ENCODE measurements at places on chromosomes 16 and 17. TPM values are rescaled to one million over a fixed set of nuclear protein-coding genes. Genes with fewer than 3 reads are reported as not detected.

DNA sequence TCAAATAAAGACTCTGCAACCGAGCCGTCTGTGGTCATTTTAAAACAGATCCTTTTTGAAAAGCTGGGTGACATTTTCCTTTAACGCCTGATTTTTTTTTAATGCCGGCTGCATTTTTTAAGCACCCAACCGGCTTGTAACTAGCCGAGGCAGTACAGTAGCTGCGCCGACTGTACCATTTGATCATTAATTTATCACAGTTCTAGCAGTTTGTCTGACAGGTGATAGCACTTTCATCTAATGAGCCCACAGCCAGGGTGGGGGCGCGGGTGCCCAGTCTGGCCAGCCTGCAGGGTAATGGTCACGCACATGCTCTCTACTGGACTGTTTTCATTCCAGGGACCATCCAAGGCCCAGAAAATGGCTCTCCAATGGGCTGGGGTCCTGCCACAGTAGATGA is 68.8 kb downstream of the IRX5 start:
- DNase-seq, result no peak

DNA sequence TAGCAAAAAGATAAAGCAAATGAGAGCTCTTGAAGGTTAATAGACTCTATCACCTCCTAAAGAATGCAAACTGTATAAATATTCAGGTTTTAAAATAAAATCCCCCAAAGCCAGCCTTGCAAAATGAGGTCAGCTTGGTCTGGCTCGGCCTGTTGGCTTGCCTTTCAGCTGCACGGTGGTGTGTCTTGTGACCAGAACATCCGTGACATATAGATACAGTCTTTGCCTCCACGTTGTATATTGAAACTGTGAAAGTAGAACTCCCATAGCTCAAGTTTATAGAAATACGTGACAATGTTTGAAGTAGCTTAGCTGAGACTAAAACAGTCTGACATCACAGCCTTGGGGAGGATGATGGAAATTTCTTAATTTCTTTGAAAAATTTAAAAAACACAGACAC is 236.6 kb upstream of the MYOCD start:
- no peak for DNase-seq

- no peak for DNase-seq
Measured at GRCh38 chr16:67907397-67908180, 14.5 kb downstream of the PSKH1 start.

GRCh38 chr17:7064261-7064660 is 15.8 kb downstream of the CLEC10A start:
- no peak for DNase-seq

- no peak for DNase-seq
Measured at GRCh38 chr17:71063559-71063958, 894.2 kb downstream of the KCNJ2 start.

GRCh38 chr16:19882186-19882585 is 2.5 kb downstream of the GPRC5B start:
- DNase-seq, result no peak

DNA sequence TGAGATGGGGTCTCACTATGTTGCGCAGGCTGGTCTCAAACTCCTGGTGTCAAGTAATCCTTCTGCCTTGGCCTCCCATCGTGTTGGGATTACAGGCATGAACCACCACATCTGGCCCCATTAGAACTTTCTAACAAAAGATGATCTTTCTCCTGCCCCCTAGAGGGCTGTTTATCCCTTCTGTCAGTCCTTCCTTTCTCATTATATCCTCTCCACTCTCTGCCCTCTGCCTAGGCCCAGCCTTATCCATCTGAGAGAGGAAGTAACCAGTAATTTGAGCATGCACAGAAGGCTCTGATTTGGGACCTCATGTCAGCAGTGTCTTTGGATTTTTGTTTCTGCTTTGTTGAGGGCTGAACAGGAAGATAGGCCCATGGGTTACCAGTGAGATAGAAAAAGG is 4.4 kb upstream of the DHX40 start:
- no peak for DNase-seq

Gene ANKRD13B
- 52.6 TPM for total RNA-seq

Gene EFNB3
- 28.2 TPM for total RNA-seq

DNA sequence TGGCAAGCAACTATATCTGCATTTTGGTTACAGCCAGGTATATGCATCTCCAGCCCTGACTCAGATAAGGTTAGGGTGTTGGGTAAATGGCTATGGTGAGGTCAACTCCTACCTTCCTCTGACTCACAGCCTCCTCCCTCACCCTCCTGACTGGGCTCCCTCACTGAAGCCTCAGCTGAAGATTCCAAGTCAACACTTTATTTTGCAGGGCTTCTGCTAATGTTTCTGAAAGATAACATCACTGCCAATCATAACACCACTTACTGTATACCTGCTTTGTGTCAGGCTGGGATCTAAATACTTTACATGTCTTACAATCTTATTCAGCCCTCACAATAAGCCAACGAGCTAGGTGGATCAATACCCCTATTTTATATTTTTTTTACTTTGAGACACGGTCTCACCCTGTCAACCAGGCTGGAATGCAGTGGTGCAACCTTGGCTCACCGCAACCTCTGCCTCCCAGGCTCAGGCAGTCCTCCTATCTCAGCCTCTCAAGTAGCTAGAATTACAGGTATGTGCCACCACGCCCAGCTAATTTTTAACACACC is 47.8 kb upstream of the GCSH start:
- no peak for DNase-seq

- DNase-seq, result no peak
Measured at GRCh38 chr16:23128056-23128455, 21.2 kb downstream of the USP31 start.

GRCh38 chr16:89040391-89040790 is 53.3 kb upstream of the ACSF3 start:
- DNase-seq, result no peak

Gene MAPT
- total RNA-seq, result 3.1 TPM

GRCh38 chr17:27525316-27525715 is 69.1 kb downstream of the KSR1 start:
- no peak for DNase-seq

- DNase-seq, result no peak
Measured at GRCh38 chr17:60301649-60302048, 90.3 kb downstream of the USP32 start.

DNA sequence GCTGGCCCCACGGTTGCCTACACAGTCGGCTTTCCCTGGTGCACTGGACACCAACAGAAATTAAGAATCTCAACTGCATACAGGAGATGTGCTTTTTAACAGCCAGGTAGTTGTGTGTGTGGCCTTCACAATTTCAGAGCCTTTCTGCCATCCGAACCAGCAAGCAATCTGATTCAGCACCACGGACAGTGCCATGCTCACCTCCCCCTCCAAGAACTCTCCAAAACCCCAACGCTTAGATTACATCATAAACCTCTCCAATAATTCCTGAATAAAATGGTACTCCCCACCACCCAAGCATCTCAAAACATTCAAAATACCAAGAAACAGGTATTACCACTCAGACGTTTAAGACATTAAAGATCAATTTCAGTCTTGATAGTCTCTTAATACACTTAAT is 31.8 kb downstream of the USP7 start:
- DNase-seq, result peak; percentile 71

DNA sequence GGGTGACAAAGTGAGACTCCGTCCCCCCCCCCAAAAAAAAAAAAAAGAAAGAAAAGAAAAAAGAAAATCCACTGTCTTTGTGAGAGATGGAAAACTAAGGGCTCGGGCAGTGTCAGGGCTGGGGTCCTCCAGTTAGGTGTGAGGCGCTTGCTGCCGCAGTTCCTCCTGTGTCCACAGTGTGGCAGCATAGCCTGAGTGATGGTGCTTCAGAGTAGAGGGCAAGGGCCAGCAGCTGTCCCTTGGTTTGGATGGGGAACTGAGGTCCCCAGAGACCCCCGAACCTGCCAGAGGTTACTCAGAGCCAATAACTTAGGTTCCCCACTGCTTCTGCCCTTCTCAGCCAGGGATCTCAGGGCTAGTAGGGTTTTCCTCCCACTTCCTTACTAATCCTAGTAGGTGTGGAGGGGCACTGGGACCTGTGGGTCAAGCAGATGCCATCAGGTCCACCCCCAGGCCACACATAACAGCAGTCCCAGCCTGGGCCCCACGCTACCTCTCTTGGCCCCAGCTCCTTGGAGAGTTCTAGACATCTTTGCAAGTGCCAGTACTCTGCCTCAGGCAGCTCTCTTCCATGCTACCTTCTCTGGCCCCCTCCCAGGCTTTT is 7.9 kb upstream of the LLGL1 start:
- DNase-seq, result peak; percentile 79

DNA sequence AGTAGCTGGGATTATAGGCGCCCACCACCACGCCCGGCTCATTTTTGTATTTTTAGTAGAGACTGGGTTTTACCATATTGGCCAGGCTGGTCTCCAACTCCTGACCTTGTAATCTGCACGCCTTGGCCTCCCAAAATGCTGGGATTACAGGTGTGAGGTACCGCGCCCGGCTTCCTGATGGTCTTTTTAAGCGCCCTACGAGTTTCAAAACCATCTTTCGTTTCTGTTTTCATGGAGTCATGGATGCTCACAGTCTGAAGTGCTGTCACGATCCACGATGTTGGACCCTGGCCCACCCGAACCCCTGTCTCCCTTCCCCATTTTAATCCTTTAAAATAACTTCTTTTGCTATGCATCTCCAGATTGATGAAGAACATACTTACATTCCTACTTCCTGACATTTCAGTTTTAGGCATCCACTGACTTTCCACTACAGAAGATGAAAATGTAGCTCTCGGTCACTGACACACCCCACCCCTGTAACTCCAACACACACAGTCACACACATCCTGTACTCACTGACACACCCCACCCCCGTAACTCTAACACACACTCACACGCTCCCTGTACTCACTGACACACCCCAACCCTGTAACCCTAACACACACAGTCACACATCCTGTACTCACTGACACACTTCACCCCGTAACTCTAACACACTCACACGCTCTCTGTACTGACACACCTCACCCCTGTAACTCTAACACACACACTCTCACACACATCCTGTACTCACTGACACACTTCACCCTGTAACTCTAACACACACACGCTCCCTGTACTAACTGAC is 22.6 kb upstream of the WDR45B start:
- DNase-seq, result no peak

DNA sequence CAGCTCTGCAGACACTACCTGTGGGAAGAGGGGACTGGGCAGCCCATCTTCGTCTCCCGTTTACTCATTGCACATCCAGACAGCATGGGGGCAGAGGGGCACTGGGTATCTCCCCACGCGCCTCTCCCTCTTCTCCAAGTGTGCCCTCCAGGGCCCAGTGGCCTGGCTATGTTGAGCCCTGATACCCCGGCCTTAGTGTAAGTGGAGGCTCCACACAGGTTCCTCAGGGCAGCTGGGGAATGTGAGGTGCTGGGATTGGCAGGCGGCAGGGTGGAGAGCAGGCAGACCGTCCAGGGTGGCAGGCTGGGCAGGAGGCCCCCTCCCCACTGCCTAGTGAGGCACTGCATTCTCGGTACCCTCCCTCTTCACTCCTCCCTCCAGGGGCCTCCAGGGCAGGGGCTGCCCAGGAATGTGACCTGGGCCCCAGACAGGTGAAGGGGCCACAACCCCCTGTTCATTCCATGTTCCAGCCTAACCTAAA is 13.2 kb upstream of the NAGLU start:
- no peak for DNase-seq

- DNase-seq, result no peak
Measured at GRCh38 chr17:81412490-81413093, 17.3 kb downstream of the BAHCC1 start.

DNA sequence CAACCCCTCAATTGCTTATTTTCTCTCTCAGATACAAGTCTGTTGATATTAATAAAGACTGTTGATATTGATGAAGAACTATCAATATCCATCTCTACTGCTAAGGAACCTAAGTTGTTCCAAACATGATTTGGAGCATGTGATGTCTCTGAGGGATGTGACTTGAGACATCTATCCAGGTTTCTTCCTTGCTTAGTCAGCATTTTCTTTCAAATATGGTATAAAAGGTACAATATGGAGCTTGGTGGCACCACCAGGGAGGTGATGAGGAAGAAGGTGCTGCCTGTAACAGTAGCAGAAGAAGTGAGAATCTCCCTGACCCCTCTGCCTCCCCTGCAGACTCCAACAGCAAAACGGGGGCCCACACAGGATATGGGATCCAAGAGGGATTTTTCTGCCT is 329.0 kb downstream of the MAF start:
- DNase-seq, result no peak

- no peak for DNase-seq
Measured at GRCh38 chr16:53043428-53043831, 9.3 kb downstream of the CHD9NB start.

GRCh38 chr17:31753011-31753410 is 106.0 kb downstream of the COPRS start:
- no peak for DNase-seq

GRCh38 chr16:72427783-72428331 is 255.9 kb upstream of the PMFBP1 start:
- DNase-seq, result no peak

GRCh38 chr17:35244341-35245195 is 1.7 kb downstream of the SLFN5 start:
- DNase-seq, result no peak

DNA sequence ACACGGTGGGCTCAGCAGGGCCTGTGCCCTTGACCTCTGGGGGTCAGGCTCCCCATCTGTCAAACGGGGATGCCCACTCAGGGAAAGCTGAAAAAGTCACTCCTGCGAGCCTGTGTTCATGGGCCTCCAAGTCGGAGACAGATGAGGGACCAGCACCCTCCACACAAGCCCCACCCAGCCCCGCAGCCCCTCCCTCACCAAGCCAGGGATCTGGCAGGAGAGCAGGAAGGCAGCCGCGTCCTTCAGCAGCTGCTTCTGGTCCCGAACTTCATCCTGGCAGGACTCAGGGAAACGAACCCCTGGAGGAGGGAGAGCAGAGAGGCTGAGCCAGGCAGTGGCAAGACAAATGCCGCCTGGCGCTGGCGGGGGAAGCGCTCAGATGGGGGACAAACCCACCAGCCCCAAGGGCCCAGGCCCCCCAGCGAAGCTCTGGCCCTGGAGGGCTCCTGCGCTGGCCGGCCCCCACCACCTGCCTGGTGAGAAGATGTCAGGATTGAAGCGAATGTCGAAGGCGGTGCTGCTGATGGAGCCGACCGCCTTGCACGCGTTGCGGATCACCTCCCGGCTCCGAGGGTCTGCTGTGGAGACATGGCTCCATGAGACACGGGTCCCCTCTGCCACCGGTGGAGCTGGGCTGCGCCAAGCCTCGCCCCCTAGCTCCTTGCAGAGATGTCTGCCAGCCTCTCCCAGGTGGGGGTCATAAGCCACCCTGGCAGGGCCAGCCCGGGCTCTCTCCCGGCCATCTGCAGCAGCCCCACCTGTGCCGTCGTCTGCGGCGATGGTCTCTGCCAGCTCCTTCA is 15.4 kb downstream of the CLUH start:
- DNase-seq, result no peak

Gene OTOP3
- not detected for total RNA-seq

GRCh38 chr17:9907131-9907530 is 2.1 kb upstream of the RCVRN start:
- DNase-seq, result no peak

DNA sequence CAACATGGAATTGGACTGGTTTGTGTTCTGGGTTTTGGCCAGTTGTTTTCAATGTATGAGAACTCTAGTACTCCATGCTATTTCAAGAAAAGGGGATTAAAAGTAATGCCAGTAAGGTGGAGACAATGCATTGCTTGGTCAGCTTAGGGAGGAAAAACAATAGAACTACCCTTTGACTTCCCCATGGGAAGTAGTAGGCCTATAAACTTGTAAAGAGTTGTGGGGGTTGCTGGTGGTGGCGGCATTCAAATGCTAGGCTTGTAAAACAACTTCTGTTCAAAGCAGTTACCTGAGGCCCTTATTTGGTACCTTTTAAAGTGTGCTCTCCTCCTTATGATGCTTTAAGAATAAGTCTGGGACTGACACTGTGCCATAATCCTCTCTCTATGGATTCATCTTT is 9.4 kb downstream of the MAP3K3 start:
- DNase-seq, result no peak

- DNase-seq, result peak; percentile 96
Measured at GRCh38 chr17:45197555-45198334, 23.9 kb upstream of the FMNL1 start.
